MM.1S (cell line): ENCODE measurements at places on chromosomes 6 and 20.

DNA sequence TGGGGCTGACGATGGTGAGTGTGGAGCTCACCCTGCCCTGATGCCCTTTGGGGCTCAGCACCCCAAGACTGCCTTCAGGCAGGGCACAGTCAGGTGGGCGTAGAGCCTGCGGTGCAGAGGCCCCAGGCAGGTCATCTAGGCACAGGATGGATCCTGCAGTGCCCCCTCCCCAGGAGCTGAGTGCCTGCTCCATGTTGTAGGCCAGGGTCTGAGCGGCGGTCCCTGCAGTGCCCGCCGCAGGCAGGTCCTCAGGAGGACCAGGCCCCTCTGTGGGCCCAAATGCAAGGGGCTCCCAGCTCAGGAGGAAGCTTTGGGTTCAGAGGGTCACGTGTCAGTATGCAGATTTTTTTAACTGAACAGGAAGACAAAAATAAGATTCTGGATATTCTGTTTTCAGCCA is 2.8 kb downstream of the MRGBP start:
- no peak for DNase-seq

DNA sequence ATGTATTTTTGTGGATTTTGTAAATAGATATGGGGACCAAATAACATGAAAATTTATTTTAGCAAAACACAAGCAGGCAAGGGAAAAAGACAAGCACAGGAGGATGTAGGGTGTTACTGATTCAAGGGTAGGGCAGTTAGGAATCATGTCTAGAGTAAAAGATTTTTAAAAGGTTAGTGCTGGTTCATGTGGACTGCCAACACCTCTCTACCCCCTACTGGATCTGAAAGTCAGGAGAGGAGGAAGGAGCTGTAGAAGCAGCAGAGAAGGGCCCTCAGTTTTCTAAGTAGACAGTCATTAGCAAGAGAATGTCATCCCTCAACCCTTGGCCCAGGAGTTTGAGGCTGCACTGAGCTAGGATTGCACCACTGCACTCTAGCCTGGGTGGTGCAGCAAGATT is 95.2 kb downstream of the RREB1 start:
- no peak for DNase-seq

DNA sequence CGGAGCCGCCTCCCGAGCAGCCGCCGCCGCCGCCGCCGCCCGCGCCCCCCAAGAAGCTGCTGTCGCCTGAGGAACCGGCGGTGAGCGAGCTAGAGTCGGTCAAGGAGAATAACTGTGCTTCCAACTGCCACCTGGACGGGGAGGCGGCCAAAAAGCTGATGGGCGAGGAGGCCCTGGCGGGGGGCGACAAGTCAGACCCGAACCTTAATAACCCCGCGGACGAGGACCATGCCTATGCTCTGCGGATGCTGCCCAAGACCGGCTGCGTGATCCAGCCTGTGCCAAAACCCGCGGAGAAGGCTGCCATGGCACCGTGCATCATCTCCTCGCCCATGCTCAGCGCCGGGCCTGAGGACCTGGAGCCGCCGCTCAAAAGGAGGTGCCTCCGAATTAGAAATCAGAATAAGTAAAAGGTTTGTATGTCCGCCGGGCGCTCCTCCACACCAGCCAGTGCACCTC is 145.2 kb downstream of the SOBP start:
- no peak for DNase-seq

- DNase-seq = no peak
Observed at GRCh38 chr6:52373151-52373690, 11.3 kb downstream of the PAQR8 start.

GRCh38 chr6:134171517-134171916 is 119.1 kb upstream of the SLC2A12 start:
- no peak for DNase-seq

- DNase-seq = no peak
Observed at GRCh38 chr20:62236766-62237513, 1.4 kb upstream of the OSBPL2 start.

DNA sequence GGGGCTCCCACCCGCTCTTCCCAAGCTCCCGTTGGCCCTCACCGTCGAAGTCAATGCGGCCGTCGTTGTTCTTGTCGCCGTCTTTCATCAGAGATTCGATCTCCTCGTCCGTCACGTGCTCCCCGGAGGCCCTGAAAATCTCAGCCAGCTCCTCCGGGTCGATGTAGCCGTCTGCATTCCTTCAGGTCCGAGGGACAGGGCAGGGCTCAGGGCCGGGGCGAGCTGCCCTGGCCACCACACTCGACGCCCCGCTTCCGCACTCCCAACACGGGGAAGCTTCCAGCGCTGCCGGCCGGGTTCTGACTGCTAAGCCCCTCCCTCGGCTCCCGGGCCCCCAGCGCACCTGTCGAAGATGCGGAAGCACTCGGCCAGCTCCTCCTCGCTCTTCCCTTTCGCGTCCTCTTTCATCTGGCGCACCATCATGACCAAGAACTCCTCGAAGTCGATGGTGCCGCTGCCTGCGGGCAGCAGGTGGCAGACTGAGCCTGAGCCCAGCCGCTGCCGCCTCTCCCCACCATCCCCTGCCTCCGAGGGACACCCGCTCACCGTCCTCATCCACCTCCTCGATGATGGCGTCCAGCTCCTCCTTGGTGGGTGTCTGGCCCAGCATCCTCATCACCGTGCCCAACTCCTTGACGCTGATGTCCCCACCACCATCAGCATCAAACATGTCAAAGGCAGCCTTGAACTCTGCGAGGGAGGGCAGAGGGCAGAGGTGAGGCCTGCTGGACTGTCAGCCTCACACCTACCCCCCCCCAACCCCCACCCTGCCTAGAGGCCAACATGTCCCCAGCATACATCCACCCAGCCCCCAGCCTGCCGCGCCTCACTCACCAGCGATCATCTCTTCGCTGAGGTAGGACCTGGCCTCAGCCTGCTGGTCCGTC is 2.9 kb downstream of the TNNC2 start:
- DNase-seq = no peak

GRCh38 chr6:9521152-9521530 is 893.7 kb downstream of the TFAP2A start:
- DNase-seq = no peak

DNA sequence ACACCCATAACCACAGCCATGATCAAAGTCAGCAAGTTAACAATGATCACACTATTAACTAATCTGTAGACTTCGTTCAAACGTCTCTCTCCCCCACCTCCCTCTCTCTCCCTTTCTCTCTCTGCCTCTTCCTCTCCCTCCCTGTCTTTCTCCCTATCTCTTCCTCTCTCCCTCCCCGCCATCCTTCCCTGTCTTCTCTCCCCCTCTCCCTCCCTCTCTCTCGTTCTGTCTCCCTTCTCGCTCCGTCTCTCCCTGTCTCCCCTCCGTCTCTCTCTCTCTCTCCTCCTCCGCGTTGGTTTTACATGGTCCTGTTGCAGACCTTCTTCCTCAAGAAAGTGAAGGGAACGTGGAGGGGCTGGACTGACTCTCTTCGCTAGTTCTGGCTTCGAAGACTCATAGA is 308.9 kb upstream of the FOXQ1 start:
- DNase-seq = no peak

GRCh38 chr6:139295901-139296300 is 4.1 kb upstream of the TXLNB start:
- no peak for DNase-seq

DNA sequence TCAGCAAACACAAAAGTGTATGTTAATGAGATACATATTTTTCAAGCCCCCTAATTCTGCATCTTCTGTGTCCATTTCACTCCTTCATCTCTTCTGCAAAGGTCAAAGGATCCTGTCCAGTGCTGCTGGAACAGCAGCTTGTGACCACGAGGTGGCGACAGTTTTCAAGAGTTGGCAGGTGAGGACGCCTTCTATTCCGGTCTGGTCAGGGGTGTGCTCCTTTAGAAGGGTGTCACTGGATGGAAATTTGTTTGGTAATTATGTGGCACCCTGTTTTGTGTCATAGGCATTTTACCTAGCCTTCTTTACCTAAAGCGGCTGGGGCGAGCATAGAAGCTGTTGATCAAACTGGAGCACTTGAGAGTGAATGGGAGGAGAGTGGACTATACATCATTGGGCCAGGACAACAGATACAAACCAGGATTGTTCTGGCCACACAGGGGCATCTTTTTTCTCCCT is 32.9 kb upstream of the ERVFRD-1 start:
- DNase-seq = peak; percentile 67

- no peak for DNase-seq
Observed at GRCh38 chr6:41781366-41781730, 766 bp downstream of the PRICKLE4 start.

DNA sequence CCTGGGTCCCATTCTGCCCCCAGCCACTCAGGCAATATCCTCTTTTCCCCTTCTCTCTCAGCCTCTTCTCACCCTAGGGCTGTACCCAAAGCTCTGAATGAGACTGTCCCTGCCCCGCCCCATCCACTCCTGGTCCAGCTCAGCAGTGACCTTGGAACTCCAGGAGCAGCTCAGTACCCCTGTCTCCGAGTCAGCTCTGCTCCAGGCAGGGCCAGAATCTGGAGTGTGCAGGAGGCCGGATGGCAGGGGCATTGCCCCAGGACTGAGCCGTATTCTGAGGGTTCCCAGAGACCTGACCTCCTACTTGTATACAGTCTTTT is 2.0 kb upstream of the RAET1G start:
- no peak for DNase-seq

GRCh38 chr20:15675813-15676484 is 897.3 kb downstream of the KIF16B start:
- no peak for DNase-seq

DNA sequence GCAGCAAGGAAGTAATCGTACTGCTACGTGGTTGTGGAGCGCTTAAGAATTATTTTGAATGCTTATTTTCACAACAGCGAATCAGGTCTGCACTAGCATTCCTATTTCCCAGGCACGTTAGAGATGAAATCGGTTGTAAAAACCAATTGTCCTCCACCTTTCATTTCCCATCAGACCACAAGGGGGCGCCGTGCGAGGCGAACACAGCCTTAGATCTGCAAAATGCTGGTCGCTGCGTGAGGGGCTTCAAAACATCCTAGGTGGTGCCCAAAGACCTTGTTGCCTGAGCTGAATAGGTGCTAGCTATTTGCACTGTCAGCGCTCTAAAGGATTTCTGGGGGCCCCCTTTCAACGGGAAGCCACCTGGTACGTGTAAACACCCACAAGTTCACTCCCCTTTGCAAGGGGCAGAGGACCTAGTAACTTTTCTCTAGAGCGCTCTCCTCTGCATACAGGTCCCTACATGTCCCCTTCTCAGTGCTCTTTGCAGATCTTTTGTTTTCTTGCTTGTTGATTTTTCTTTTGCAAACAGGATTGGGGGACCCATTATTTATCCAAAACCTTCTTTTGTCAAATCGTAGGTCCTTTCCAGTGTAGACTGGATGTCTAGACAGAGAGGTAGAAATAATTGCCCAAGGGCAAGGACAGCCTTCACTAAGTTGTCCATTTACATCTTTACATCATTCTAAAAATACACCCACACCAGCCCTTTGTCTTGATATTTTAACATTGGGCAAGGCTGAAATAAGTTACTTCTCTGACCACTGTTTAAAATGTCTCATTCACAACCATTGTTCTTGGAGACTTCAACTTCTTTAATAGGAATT is 59.8 kb downstream of the NEDD9 start:
- DNase-seq = peak; percentile 36

DNA sequence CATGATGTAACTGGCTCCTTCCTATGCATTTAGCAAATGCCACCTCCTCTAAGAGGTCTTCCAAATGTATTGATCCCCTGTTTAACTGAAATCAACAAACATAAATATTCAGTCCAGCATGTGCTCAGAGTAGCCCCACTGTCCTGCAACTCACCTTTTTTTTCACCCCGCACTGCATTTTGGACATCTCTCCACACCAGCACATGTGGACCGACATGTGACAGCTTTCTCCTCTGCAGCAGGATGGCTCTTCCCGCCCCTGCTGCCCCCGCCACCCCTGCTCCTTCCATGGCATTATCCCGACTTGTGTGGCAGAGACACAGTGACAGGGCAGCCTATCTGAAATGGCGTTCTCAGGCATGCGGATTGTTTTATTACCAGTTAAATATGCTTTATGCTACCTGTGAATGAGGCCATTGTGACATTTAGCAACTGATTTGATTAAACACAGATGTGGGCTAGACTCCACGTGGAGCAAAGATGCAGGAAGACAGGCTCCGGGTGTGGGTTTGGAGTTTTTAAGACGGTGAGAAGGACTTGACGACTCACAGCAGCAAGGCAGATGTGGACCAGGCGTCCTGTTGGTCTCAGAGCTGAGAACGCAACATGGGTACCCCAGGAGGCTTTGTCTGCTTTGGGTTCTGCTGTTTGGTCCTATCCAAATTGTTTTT is 161.2 kb downstream of the EYA2 start:
- no peak for DNase-seq

DNA sequence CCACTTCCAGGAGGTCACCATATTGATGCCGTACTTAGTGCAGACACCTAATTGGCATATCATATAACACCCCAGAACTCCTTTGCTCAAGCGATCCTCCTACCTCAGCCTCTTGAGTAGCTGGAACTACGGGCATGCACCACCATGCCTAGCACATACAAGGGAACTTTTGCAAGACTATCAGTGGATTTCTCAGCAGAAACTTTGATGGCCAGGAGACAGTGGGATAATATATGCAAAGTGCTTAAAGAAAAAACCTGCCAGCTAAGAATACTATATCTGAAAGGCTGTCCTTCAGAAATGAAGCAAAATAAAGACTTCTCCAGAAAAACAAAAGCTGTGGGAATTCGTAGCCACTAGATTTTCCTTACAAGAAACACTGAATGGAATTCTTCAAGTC is 387.1 kb downstream of the DHX35 start:
- DNase-seq = no peak

DNA sequence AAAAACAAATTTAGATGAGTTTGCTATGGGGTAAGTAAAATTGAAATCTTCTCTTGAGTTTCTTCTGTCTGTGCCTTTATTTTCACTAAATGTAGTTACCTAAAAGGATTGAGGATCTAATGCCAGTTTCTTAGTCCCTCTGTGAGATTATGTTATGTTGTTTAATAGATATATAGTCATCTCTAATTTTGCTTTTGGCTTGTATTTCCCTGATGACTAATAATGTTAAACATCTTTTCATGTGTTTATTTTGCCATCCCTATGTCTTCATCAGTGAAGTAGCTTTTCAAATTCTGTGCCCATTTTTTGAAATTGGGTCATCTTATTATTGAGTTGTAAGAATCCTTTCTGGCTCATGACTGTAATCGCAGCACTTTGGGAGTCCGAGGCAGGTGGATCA is 13.7 kb downstream of the QRSL1 start:
- no peak for DNase-seq

- no peak for DNase-seq
Observed at GRCh38 chr6:15268137-15268908, 22.5 kb downstream of the JARID2 start.

GRCh38 chr6:150638765-150639164 is 39.1 kb downstream of the PLEKHG1 start:
- no peak for DNase-seq

DNA sequence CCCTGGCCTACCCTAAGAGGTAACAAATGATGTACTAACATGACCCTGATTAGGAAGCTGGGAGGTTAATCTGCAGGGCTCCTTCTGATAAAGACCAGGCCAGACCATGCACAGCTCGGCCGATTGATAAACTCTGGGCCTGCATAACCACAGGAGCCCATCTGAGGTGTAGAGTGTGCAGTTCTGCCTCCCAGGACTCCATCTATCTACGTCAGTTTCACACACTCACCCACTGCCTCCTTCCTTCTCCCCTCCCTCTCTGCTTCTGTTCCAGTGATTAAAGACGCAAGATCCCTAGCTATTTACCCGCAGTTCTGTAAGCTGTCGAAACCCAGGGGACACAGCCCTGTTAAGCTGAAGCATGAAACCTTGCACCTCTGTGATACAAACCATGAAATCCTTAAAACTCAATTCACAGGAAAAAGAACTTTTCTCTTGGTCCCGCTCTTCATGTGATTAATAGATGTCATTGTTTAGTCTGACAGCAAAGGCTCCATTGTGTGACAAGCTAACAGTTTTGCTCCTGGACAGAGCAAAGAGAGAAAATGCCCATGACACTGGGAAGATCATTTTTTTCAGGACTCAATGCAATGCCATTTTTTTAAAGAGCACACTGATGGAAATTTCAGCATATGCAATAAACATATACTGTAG is 470.6 kb downstream of the MAFB start:
- DNase-seq = no peak
